ENCODE measurements at places on chromosomes 4 and X. TPM values are rescaled to one million over a fixed set of nuclear protein-coding genes. Genes with fewer than 3 reads are reported as not detected.

DNA sequence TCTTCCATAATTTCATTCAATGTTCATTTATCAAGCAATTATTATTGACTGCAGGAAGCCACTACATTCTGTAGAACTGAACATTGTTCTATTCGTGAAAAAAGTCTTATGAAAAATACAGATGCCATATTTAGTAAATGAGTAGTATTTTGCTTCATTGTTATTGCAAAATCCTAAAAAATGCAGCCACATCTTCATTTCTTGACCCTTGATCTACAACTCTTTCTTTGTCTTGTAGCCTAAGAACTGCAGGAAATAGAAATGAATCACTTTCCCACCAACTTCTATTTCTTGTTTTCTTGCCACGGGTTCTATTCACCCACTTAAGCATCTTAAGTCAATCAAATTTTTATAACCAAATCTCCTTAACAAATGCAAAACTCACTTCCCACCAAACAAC is 63.3 kb downstream of the KCNIP4 start:
- no peaks in the 10 kb centered on the region for H3K27me3 ChIP-seq
- no peaks in the 10 kb centered on the region for H3K4me1 ChIP-seq
- no peak overlapping the region for H3K4me3 ChIP-seq
- H3K27ac ChIP-seq, result no peak overlapping the region

The HS6ST2 gene
- total RNA-seq, result 0.55 TPM

GRCh38 chr4:54005475-54005874 is 58.9 kb downstream of the CHIC2 start:
- H3K4me3 ChIP-seq, result no peak overlapping the region
- H3K36me3 ChIP-seq, result peaks cover 11% of the 10 kb centered on the region
- no peak for DNase-seq

The AGTR2 gene
- not detected for total RNA-seq

- H3K27ac ChIP-seq, result no peak overlapping the region
- H3K27me3 ChIP-seq, result no peaks in the 10 kb centered on the region
- H3K4me3 ChIP-seq, result no peak overlapping the region
- no peaks in the 10 kb centered on the region for H3K36me3 ChIP-seq
- H3K4me1 ChIP-seq, result no peaks in the 10 kb centered on the region
These were observed 17.1 kb downstream of the GK2 start for GRCh38 chr4:79390890-79391289.

The GYPE gene
- total RNA-seq, result not detected
